CD4-positive, alpha-beta T cell treated with Interleukin-6 at 100 ng/mL for 8 hours (primary cell): ENCODE measurements at places on chromosomes 6 and 20.

- no peak for DNase-seq
Observed at GRCh38 chr6:116812051-116812650, 16.7 kb downstream of the GPRC6A start.

DNA sequence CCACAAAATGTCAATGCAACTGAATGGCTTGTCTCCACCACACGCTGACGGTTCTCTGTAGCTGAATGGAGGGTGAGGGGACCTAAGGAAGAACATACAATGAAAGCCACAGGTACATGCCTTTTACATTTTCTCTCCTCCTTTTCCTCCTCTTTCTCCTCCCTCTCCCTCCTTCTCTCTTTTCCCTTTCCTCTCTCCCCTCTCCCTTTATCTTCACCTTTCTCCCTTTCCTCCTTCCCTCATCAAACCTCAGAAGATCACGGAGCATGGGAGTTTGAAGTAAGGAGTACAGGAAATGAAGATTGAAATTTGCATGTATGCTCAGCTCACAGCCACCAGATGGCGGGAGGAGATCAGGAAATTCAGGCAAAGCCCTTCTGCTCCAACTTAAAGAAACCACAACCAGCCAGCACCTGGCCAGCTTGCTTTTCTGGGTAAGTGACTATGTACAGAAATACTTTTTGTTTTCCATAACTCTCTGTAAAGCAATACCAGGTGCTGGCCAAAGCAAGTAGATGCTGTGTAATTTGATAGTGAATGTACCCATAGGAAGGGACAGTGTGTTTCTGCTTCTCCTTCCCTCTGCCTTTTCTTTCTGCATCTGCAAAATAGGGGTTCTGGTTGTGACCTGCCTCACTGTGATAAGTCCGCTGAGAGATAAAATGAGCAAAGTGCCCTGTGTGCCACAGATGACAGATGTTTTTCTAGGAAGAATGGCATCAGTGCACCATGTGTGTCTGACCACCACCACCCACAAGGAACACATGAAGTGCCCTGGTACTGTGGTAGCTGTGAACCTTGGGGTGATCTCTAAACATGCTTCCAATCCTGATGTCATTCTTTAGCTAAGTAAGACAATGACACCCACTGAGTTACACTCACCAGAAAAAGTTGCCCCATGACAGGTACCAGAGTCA, 18.6 kb upstream of the FOXO3 start:
- peak; percentile 74 for DNase-seq

DNA sequence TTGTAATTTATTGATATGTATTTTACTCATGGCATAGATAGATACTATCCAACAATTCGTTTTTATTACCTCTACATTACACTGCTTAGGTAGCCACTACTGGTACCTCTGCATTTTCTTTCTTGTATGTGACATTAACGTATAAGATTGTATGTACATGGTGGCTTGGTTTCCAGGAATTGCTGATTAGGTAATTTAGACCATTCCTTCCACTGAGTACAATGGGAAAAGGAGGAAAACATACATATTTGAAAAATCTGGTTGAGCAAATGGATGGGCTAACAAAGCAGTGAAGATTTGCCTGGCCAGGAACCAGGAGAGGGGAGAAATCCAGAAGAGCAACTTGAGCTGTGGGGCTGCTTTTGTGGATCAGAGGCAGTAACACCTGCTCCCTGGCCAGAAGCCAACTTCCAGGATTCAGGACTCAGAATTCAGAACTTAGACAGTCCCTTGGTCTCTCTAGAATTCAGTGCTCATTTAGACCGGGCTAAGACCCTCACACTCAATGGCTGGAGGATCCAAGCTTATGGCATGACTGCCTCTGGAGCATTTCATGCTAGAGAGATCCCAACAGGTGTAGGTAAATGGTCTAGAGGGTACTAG, 17.9 kb upstream of the MICB start:
- DNase-seq, result no peak

DNA sequence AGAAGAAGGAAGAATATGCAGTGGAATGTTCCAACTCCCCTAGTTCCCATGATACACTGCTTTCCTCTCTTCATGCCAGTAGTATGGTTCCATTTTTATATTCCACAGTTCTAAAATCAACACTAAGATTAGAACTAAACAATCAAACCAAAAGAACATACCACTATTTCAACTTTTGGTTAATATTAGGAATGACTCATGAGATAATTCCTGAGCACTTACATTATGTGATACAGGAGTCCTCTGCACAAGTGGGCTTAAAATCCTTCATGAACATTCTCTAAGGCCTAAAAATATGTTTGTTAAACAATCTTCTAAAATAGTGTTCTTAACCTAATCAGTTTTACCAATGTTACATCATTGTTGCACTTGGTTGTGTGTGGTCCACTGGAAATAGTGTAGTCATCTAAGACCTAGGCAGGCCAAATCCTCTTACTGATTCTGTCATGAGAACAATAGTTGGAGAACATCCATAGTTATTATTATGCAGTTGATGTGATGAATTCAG, 30.3 kb upstream of the RCAN2 start:
- DNase-seq, result no peak

DNA sequence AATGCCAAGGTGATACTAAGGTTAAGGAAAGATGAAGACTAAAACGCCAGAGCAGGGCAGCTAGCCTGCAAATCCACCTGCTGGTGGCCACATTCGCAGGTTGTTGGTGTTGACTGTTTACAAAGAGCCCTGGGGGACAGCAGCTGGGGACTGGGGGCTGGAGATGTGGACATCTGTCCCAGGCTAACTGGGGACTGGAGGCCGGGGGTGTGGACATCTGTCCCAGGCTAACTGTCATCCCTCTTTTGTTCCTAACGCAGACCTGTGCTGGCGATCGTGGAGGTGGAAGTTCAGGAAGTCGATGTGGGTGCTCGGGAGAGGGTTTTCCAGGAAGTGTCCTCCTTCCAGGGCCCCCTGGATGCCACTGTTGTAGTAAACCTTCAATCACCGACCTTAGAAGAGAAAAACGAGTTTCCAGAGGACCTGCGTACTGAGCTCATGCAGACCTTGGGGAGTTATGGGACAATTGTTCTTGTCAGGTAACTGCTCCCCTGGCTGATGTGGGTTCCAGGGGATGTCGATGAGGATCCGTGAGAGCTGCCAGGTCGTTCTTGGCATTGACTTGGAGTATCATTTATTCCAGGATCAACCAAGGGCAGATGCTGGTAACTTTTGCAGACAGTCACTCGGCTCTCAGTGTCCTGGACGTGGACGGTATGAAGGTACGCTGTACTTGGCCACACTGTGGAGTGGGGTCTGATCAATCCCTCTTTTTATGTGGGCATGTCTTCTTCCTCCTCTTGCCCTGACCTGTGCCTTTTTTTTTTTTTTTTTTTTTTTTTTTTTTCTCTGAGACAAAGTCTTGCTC, 87.0 kb downstream of the SERAC1 start:
- no peak for DNase-seq

- DNase-seq, result no peak
Observed at GRCh38 chr6:165597821-165598220, 65.2 kb downstream of the PDE10A start.

DNA sequence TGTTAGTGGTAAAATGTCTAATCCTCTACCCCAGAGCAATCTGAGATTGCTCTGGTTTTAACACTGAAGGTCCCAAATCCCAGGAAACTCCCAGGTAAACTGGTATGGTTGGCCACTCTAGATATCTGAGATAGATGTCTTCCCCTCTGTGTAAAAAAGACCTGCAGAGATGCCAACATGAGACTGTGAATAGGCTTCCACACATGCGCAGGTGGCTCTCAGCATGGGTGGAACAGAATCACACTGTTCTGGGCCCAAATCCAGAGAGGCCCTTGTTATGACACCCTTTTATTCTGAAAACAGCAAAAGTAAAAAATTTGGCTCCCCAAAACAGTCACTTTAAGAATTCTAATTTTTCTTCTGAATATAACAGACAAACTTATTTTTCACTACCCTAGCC, 88.7 kb upstream of the BMP5 start:
- DNase-seq, result no peak

GRCh38 chr6:127582777-127583462, 5.9 kb downstream of the C6orf58 start:
- DNase-seq, result no peak
